Epithelial cell of prostate (primary cell): ENCODE measurements at places on chromosomes 1 and 21.

GRCh38 chr1:14117700-14118099 is 417.7 kb downstream of the PRDM2 start:
- no peak for DNase-seq

- no peak for DNase-seq
Measured at GRCh38 chr1:230067419-230067870, 407 bp downstream of the GALNT2 start.

- DNase-seq = no peak
Measured at GRCh38 chr21:42302794-42303193, 12.4 kb downstream of the TFF3 start.

GRCh38 chr1:90007979-90008404 is 13.1 kb downstream of the ZNF326 start:
- no peak for DNase-seq

DNA sequence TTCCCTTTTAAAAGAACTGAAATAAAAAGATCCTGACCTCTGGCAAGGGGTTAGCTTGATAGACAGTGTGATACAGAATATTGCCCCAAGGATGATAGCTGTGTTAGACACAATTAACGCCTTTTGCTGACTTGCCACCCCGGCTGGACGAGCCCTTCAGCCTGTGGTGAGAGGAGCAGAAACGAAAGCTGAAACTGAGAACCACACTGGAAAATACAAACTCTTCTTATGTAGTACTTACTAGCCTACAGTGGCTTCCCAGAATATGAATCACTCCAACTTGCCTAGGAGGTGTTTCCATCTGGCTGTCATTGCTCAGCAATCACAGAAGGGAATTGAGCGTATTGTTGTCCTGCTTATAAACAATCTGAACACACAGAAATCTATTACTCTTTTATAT is 22.9 kb downstream of the SAMSN1 start:
- peak; percentile 1 for DNase-seq

DNA sequence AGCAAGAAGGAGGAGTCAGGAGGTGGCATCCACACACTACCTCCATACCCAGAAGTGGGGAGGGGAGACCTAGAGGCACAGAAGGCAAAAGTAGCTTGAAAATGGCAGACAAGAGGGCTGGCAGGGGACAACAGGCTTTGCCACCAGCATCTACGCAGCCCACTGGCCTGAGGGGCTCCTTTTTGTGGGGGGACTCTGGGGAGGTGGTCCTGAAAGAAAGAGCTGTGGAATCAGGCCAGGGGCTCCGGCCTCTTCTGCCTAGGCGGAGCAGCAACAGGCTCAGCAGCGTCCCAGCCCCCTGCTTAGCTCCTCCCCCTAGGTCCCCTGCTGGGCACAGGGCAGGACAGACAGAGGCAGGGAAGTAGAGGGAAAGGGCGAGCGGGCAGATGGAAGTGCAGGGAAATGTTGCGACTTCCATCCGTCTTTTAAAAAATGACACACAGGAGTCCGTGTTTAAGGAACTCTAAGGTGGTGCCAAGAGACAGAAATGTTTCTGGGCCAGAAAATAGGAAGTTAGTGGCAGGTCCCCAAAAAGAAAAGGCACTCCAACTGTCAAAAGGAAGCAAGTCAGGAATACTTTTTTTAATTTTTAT is 10.0 kb upstream of the LEFTY2 start:
- no peak for DNase-seq
